ENCODE measurements at places on chromosomes 3 and 15. TPM values are rescaled to one million over a fixed set of nuclear protein-coding genes. Genes with fewer than 3 reads are reported as not detected.

Gene PHC3
- 67.2 TPM for polyA plus RNA-seq

Gene RBM15B
- polyA plus RNA-seq, result 22.8 TPM

Gene FBXL22
- 2.4 TPM for polyA plus RNA-seq

Gene ADAMTS9
- polyA plus RNA-seq, result not detected

Gene ANKRD63
- polyA plus RNA-seq, result not detected

Gene NTRK3
- not detected for polyA plus RNA-seq

Gene GOLGA8N
- polyA plus RNA-seq, result 0.28 TPM

Gene POC1A
- 1.8 TPM for polyA plus RNA-seq

Gene BOC
- polyA plus RNA-seq, result not detected

Gene ASB14
- polyA plus RNA-seq, result 0.30 TPM

Gene SRGAP3
- polyA plus RNA-seq, result 1.7 TPM

Gene ARPIN
- not detected for polyA plus RNA-seq

Gene GOLGA6A
- not detected for polyA plus RNA-seq

Gene GUCA1C
- not detected for polyA plus RNA-seq

Gene ZBBX
- not detected for polyA plus RNA-seq

Gene CYB561D2
- polyA plus RNA-seq, result 42.4 TPM

Gene ZWILCH
- 4.8 TPM for polyA plus RNA-seq

Gene CCDC54
- not detected for polyA plus RNA-seq

Measured in naive thymus-derived CD4-positive, alpha-beta T cell (primary cell).